NCI-H2171 (cell line): ENCODE measurements at places on chromosomes 4 and X.

DNA sequence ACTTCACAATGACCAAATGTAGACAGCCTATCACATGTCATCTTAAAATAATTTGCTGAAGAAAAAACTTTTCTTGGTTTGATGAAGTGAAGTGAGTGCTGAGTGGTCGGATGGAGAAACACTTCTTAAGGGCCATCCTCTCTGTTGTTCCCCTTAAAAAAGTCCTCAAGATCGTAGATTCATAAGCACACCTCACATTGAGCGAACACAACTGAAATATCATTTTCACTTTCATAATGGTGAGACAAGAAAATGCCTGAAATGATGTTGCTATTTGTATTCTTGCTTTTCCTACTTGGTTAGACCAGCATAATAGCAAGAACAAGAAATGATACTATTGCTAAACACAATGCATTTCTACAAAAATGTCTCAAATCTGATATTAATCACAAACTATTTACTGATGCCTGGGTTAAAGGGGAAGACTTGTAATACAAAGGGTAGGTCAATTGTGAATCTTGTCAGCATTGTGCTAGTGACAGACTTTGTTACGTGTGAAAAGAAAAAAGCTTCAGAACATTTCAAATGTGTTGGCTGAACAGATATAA is 305.6 kb upstream of the NR3C2 start:
- DNase-seq, result no peak

DNA sequence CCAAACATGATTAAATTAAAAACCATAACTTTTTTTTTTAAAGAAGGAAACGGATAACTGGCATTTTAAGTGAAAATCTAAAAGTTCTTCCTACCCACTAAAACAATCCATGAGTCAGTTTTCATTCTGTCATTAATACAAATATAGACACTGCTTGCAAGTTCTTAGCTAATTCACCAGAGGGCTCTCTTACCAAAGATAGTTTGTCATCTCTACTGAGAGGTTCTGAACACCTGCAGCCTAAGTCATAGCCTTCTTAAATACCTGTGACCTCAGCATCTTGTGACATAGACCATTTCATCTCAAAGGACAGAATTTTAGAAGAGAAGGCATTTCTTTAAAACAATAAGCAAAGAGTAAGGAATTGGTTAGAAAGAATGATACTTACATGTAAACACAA is 65.3 kb upstream of the FAM120C start:
- DNase-seq, result peak; percentile 2

DNA sequence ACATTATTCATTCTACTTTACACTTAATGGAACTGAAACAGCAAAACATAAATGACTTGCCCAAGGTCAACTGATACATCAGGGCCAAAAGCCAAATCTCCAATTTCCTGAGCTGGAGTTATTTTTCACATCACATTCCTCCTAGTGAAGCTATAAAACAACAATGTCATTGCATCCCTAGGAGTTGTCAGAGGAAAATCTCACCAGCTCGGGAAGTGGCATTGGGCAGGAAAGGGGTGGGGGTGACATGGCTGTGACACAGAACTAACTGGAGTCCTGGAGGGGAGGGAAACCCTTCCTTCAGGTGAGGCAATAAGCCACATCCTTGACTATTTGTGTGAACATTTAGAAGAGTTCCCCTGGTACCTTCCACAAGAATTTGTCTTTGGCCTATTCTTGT is 47.3 kb downstream of the MEPE start:
- no peak for DNase-seq

- no peak for DNase-seq
These were observed 23.6 kb downstream of the CCKAR start for GRCh38 chr4:26466578-26467270.

- no peak for DNase-seq
These were observed 63.5 kb downstream of the UCHL1 start for GRCh38 chr4:41320278-41320677.

GRCh38 chr4:110904435-110905065 is 281.7 kb upstream of the PITX2 start:
- no peak for DNase-seq

DNA sequence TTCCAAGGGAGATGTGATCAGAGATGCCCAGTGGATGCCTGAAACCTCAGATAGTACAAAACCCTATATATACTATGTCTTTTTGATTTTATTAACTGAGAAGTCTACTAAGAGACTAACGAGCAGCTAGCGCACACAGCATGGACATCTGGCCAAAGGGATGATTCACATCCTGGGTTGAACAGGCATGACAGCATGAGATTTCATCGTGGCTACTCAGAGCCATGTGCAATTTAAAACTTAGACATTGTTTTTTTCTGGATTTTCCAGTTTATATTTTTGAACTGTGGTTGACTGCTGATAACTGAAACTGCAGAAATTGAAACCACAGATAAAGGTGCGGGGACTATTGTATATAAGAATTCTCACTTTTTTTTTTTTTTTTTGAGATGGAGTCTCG is 2252.9 kb upstream of the AGA start:
- no peak for DNase-seq

DNA sequence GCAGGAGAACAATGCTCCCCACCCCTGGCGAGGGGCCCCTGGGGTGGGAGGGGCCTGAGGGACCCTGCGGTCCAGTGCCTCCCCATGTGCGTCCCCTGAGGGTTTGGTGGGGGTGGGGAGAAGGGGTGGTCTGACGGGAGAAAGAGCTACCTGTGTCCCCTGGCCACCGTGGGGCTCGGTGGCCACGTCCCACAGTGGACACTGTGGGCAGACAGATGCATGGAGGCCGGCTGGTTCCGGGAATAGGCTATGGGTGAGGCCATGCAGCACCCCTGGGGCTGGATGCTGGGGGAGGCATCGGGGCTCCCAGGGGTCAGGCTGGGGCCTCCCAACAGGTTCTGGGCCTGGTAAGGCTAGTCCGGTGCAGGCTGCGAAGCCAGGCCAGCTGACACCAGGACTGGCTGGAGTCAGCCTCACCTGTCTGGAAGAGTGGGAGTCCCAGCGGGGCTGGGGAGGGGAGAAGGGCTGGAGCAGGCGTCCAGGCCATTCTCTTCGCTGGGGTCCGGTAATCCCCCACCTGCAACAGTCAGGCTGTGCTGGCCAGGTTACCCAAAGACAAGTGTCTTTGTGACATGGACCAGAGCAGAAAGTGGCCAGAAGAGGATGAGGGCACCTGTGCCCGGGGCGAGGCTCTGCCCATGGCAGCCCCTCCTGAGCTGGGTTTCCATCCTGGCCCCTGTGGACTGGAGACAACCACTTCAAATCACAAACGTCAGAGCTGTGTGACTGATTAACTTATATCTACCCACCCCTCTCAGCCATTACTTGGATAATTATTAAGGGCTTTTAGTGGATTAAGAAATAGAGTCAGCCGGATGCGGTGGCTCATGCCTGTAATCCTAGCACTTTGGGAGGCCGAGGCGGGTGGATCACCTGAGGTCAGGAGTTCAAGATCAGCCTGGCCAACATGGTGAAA is 1.4 kb upstream of the FAM53A start:
- DNase-seq, result no peak
